ENCODE measurements at places on chromosomes 2 and 18.

DNA sequence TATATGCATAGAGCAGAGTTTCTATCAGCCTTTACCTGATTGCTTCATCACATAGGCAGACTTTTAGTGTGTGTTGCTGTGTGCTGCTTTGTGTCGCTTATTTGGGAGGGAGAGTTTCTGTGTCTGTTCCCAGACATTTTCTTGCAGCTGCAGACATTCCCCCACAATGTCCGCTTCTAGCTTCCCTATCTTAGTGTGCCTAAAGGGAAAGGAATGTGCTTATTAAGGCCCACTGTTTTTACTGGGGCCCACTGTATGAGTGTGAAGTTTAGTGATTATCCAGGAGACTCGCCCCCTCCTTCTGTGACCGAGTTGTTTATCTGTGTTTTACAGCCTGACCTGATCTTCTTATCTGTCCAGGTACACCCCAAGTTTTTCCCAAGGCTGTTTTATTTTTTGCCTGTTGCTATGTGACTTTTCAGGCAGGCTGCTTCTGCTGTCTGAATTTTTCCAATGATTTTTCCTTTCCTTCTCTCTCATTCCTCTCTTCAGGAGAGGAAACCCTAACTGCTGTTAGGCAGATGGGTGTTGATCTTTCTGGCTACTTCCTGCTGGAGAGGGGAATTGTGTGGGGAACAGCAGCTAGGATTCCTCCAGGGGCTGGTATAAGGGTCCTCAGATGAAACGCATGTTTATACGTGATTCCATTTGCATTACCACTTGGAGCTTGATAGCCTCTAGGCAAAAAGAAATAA is 47.6 kb downstream of the STK17B start:
- no peak for DNase-seq

DNA sequence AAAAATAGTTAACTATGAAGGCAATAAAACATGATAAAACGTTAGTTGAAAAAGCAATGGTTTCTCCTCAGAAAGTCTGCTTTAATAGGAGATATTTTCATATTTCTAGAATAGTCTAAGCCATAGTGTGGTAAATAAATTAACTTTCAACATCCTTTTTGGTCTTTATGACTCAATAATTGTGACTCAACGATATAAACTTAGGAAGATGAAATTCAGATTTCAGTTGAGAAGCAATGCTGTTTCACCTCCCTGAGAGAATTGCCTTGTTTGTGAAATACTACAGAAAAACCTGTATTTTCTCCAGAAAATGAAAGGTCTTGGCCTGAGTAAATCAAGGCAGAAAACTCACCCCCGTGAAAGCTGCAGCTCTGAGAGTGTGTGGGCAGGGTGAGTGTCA is 166.9 kb downstream of the ETAA1 start:
- no peak for DNase-seq

DNA sequence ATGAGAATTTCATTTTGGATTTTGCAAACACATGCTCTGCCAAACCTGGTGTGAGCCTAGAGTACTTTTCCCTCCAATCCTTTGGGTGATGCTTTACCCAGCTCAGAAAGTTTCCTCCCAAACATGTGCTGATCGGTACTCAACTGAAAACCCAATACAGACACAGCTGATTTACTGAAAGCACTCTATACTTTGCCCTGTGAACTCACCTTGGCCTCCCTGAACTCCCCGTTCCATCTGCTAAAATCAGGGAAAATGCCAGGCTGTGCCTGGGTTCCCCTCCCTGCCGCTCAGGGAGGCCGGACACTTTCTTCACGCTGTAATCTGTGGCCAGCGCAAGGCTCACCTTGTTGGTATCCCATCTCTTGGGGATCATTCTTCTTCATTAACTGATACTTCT is 391.2 kb downstream of the CBLN2 start:
- DNase-seq: no peak

DNA sequence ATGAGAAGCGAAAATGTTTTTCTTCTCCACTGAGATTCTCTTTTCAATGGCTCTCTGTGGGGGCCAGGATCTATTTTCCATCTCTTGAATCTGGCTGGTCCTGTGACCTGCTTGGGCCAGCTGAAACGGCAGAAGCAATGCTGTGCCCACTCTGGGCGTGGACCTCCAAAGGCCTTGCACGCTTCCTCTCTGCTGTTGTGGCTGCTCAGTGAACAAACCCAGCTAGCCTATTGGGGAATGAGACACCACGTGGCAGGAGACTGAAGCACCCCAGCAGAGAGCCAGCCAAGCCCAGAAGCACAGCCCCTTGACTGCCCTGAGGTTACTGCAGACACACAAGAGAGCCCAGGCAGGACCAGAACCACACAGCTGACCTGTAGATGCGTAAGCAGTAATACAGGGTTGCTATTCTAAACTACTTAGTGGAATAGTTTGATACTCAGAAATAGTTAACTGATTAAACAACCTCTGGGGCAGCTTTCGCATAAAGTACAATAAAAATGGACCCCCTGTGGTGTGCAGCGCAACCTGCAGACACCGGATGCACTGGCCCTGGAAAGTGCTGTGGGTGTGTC is 221.7 kb upstream of the SH3BP4 start:
- no peak for DNase-seq

DNA sequence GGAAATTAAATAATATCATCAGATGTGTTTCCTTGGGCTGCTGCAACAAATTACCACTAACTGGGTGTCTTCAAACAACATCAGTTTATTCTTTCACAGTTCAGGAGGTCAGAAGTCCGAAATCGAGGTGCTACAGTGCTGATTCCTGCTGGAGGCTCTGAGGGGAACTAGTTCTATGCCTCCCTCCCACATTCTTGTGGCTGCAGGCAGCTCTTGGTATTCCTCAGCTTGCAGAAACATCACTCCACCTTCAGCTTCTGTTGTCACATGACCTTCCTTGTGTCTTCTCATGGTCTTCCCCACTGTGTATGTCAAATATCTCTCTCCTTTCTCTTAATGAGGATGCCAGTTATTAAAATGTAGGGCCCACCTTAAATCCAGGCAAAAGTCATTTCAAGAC is 29.3 kb upstream of the DCC start:
- DNase-seq: no peak

GRCh38 chr18:67183398-67183797 is 333.1 kb downstream of the DSEL start:
- no peak for DNase-seq

DNA sequence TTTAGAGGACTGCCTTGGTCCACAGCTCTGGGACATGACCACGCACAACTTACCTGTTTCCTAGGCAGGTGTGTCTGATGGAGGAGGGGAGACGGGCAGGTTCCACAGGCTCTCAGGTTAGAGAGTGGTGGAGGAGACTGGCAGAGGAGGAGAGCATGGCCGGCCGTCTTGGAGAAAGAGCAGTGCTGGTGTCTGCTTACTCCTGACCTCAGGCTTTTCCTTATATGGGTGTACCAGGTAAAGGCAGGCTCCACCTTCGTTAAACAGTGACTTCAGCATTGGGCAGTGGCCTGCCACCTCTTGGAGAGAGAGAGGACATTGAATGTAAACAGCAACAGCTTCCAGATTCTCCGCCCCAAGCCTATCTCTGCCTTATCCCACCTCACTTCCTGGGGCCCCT is at the start of gene CAPN13:
Gene CAPN13, minus strand, starts transcription at position 198 of the 400 bp plus-strand sequence. CDS start 20,121 bp downstream, outside the sequence.
- DNase-seq: no peak

DNA sequence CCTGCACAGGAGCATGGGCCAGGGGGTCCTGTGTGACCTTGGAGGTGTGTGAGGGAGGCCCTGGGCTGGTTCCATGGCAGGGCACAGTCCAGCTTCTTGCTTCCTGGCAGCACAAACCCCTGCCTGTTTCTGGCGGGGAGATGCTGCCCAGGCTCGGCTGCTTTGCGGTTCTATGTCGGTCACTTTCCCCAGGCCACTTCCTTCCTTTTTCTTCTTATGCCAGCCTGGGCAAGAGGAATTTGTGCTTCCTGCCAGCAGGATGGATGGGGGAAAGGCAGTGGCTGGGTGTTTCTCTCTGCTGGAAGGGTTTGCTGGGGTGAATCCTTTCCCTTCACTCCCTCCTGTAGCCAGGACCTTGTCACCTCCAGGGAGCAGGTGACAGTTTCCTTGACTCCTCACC is 24.3 kb downstream of the ASAP2 start:
- no peak for DNase-seq

DNA sequence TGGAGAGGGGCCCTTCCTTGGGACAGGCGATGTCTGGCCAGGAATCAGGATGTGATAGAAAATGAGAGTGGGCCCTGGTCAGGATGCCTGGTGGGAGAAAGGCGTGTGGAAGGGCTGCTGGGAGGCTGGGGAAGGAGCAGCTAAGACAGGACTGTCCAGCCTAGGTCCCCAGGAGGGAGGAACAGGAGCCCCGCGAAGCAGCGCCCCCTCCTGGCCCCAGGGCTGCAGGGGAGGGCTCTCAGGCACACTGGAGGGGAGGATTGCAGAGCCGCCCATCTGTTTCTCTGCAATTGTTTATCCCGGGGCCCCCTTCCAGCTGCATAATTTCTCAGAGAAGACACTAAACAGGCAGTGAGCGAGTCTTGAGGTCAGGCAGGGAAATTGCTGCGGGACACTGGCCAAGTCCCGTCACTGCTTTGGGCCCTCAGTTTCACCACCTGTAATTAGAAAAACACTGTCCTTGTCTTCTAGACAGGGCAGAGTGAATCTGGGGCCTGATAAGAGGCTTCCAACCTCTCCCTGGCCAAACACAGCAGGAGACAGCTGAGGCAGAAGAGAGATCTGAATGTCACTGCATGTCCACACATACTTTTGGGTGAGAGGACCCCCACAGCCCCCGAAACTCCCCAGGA is 3.9 kb upstream of the NPPC start:
- no peak for DNase-seq

DNA sequence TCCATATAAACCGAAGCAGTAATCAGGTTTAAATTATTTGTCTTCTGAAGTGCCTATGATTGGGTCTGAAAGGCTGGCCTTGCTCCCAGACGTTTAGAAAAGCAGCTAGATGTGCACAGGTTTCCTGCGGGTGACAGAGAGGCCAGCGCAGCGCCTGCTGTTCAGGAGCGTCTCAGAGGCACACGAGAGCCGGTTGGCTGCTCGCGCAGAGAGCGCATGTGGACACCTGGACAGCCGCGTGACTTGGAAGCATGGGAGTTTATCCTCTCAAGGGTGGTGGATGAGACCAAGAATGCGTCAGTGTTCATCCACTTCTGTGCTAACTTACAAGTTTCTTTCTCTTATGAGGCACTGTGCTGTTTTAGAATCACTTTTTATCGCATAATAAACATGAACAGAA is 303.7 kb downstream of the PTGR3 start:
- no peak for DNase-seq

- no peak for DNase-seq
These were observed 3.8 kb downstream of the C2orf92 start for GRCh38 chr2:97673182-97673914.

DNA sequence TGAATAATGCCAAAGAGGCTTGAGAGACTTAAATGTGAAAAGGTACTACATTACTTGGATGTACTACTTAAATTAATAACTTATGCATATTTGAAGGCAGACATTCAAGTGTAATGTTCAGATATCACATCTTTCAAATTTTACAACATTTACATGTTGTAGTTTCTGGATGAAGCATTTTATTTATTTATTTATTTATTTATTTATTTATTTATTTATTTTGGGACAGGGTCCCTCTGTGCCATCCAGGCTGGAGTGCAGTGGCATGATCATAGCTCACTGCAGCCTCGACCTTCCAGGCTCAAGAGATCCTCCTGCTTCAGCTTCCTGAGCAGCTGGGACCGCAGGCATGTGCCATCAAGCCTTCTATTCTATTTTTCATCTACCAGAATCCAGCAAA is 596.4 kb downstream of the ERBB4 start:
- no peak for DNase-seq

DNA sequence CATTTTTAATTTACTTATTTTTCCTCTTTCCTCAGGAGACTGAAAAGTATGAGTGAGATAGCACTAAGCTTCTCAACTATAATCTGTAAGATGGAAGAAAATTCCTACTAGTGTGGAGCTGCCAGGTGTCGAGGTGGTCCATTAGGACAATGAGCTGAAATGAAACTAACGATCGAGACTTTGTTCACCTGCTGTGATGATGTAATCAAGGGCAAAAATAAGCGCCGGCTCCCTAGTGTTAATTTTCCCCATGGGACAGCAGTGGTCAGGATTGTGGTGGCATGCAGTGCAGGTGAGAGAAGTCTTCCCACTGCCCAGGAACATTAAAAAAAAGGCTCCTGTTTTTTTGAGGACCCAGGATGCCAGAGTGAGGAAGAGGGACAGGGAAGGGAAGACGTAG is 859.1 kb upstream of the GCFC2 start:
- DNase-seq: no peak

- no peak for DNase-seq
These were observed 33.8 kb upstream of the NEDD4L start for GRCh38 chr18:58010265-58010664.

GRCh38 chr2:190507135-190507534 is 27.4 kb downstream of the NEMP2 start:
- no peak for DNase-seq

GRCh38 chr2:160402997-160403979 is 90.3 kb downstream of the RBMS1 start:
- DNase-seq: no peak

DNA sequence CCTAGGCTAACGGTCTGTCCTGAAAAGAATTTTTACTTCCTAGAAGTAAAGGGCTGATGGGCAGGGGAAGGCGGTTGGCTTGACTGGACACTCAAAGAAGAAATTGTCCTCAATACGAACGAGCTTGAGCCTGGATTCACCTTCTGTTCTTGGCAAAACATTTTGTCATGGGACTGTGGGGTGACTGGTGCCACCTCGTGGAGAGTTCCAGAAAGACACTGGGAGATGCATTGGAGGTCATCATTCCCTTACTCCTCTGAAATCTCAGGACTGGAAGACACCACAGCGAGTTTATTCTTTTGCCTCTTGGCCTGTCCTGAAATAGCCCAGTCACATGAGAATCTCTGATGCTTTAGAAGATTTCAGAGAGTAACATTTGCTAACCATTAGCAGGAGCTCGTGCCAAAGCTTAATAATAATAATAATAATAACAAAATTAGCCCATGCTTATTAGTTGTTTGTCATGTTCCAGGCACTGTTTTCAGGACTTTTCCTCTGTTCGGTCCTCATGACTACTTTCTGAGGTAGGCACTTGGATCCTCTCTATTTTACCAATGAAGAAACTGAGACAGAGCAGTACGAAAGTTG is 44.5 kb downstream of the TMEM182 start:
- DNase-seq: no peak

DNA sequence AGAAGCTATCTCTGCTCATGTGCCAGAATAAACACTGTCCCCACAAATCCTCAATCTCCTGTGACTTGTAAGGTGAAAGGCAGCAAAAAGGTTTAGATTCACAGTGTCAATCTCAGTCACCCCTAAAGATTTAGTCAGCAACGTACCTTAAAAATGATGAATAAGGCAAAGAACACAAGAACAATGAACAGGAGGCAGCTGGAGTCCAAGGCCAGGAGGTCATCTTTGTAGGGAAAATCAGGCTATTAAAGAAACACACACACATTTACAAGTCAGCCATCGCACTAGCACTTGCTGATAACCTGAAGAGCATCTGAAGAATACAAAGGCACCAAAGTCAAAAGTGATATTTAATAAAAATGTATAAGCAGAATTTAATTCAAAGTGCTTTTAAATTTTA is 16.6 kb downstream of the LAPTM4A start:
- no peak for DNase-seq
